Neural progenitor cell (in vitro differentiated cells): ENCODE measurements at places on chromosomes 1 and 21.
A peak's percentile ranks its signal among the peaks of the same experiment; 100 is the strongest.

DNA sequence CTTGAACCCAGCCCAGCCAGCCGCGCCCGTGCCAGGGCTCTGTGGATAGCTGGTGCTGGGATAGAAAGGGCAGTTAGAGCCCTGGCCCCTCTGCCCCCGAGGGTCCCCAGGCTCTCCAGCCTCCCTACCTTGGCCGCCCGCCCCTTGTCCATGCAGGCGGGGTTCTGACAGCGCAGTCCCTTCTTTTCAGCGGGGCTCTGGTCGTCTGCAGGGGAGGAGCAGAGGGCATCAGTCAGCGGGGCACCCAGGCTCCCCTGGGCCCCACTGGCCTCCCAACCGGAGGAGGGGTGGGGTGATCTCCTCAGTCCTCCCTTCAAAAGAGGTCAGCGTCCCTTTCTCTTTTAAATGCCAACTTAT, 4.9 kb upstream of the PLEKHG5 start:
- DNase-seq: peak; percentile 44
- H3K27ac ChIP-seq: no peak overlapping the region
- H3K4me1 ChIP-seq: peaks cover 25% of the 10 kb centered on the region
- no peaks in the 10 kb centered on the region for H3K36me3 ChIP-seq

GRCh38 chr1:18100491-18101063, 7.0 kb upstream of the IGSF21 start:
- no peaks in the 10 kb centered on the region for H3K36me3 ChIP-seq
- H3K27me3 ChIP-seq: peaks cover 21% of the 10 kb centered on the region
- no peak overlapping the region for H3K27ac ChIP-seq
- H3K4me3 ChIP-seq: no peak overlapping the region
- DNase-seq: peak; percentile 65

GRCh38 chr1:171434717-171435346, 50.5 kb upstream of the PRRC2C start:
- peaks cover 26% of the 10 kb centered on the region for H3K4me1 ChIP-seq
- H3K27me3 ChIP-seq: no peaks in the 10 kb centered on the region
- no peak for DNase-seq
- H3K36me3 ChIP-seq: no peaks in the 10 kb centered on the region

GRCh38 chr1:8517661-8518489, 200.0 kb downstream of the SLC45A1 start:
- peaks cover 22% of the 10 kb centered on the region for H3K4me1 ChIP-seq
- DNase-seq: no peak
- H3K27ac ChIP-seq: peak overlapping the region; percentile 55
- no peaks in the 10 kb centered on the region for H3K36me3 ChIP-seq
- no peaks in the 10 kb centered on the region for H3K27me3 ChIP-seq

GRCh38 chr1:225424562-225425200, 3.2 kb downstream of the LBR start:
- H3K27ac ChIP-seq: no peak overlapping the region
- no peak for DNase-seq
- H3K4me3 ChIP-seq: peak overlapping the region; percentile 86
- H3K27me3 ChIP-seq: peaks cover 7% of the 10 kb centered on the region
- peaks cover 18% of the 10 kb centered on the region for H3K4me1 ChIP-seq

DNA sequence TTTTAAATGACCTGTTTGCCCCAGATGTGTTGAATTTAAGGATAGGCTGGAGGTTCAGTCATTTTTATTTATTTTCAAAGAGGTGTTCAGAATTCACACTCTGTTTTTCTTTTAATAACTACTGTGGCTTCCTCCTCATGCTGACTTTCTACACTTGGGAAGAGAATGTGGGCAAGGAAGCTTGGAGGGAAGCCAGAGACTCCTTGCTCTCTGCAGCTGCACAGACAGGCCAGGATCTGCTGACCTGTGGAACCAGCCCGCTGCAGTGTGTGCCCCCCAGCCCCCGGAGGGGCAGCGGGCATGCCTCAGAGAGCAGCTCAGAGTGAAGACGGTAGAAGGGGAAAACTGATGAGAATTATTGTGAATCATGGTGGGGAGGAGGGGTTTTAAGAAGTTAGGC, 16.9 kb downstream of the MGST3 start:
- H3K4me3 ChIP-seq: no peak overlapping the region
- no peak for DNase-seq
- H3K36me3 ChIP-seq: no peaks in the 10 kb centered on the region
- no peaks in the 10 kb centered on the region for H3K27me3 ChIP-seq
- H3K27ac ChIP-seq: no peak overlapping the region
- no peaks in the 10 kb centered on the region for H3K4me1 ChIP-seq

DNA sequence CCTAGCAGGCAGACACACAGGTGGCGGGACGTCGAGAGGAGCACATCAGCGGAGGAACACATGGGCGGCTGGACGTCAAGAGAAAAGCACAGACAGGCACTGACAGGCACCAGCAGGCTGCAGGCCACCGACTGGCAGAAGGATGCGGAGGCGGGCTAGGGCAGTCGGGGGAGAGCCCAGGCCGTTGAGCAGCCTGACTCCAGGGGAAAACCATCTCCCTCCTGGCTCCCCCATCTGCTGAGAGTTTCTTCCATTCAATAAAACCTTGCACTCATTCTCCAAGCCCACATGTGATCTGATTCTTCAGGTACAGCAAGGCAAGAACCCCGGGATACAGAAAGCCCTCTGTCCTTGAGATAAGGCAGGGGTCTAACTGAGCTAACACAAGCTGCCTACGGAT, 25.5 kb downstream of the B3GALT5 start:
- no peak overlapping the region for H3K4me3 ChIP-seq
- DNase-seq: no peak
- H3K27me3 ChIP-seq: no peaks in the 10 kb centered on the region
- no peaks in the 10 kb centered on the region for H3K36me3 ChIP-seq
- H3K27ac ChIP-seq: no peak overlapping the region

DNA sequence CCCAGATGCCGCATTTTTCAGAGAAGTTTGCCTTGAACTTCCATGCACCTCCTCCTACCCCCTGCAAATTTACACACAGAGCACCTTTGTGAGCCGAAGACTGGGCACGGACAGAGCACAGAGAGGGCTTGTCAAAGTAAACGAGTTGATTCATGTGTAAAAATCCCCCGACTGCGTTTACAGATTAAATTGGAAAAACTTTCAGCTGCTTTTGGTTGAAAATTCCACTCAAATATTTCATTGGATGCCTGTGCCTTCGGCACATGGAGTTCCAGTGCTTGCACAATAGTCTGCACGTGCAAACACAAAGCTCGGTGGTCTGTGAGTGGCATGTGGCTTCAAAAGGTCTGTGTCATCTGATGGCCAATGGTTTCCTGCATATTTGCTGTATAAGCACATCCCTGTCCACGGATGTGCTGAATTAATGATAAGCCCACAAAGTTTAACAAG, 177.5 kb downstream of the SETD4 start:
- H3K4me1 ChIP-seq: no peaks in the 10 kb centered on the region
- H3K27me3 ChIP-seq: no peaks in the 10 kb centered on the region
- H3K36me3 ChIP-seq: no peaks in the 10 kb centered on the region
- DNase-seq: no peak

GRCh38 chr1:202807451-202807925, 733 bp downstream of the KDM5B start:
- H3K27ac ChIP-seq: peak overlapping the region; percentile 74
- H3K36me3 ChIP-seq: no peaks in the 10 kb centered on the region
- H3K4me3 ChIP-seq: peak overlapping the region; percentile 96
- peak; percentile 58 for DNase-seq
- H3K4me1 ChIP-seq: peaks cover 56% of the 10 kb centered on the region

- no peaks in the 10 kb centered on the region for H3K36me3 ChIP-seq
- H3K4me1 ChIP-seq: peaks cover 9% of the 10 kb centered on the region
- no peak overlapping the region for H3K27ac ChIP-seq
- no peak for DNase-seq
- no peak overlapping the region for H3K4me3 ChIP-seq
- H3K27me3 ChIP-seq: no peaks in the 10 kb centered on the region
Measured at GRCh38 chr1:117511273-117511672, 94.6 kb upstream of the TENT5C start.

DNA sequence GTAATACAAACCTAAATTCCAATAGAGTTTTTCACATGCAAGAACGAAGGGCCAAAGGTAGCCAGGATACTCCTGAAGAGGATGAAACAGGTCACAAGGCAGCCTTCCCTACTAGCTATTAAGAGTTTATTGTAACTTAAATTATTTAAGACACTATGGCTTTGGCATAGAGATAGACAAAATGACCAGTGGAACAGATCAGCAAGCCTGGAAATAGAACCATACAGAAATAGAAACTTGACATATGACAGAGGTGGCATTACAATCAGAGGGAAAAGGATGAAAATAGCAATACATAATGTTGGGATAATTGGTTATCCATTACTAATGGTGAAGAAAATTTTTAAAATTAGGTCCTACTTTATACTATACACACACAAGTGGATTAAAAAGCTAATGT, 16.5 kb downstream of the GFI1 start:
- no peaks in the 10 kb centered on the region for H3K36me3 ChIP-seq
- H3K27ac ChIP-seq: no peak overlapping the region
- H3K27me3 ChIP-seq: peaks cover 29% of the 10 kb centered on the region
- no peaks in the 10 kb centered on the region for H3K4me1 ChIP-seq
- DNase-seq: no peak

DNA sequence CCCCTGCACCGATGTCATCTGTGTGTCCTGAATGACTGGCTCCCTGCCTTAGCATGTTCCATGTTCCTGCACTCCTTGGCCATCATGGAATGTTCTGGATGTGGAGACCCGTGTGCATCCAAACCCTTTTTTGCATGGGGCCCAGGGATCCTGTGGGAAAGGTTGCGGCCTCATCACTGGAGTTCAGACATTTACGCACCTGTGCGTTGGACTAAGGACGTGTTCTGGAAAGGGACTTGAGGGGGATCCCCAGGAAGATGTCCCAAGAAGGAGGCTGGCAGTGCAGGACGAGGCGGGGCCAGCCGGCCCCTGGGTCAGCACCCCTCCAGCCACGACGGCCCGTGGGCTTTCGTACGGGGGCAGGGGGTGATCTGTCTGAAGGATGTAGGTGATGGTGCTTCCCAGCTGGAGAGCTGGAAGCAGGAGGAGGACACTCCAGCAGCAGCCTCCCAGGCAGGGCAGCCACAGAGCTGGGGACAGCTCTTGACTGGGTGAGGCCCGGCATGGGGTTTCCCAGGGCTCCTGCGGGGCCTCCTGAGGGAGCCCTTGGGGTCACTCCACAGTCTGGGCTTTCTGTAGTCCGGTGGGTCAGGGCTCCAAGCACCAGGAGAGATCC, 67.2 kb downstream of the SCCPDH start:
- no peaks in the 10 kb centered on the region for H3K27me3 ChIP-seq
- no peaks in the 10 kb centered on the region for H3K36me3 ChIP-seq
- DNase-seq: no peak
- H3K4me1 ChIP-seq: peaks cover 23% of the 10 kb centered on the region

DNA sequence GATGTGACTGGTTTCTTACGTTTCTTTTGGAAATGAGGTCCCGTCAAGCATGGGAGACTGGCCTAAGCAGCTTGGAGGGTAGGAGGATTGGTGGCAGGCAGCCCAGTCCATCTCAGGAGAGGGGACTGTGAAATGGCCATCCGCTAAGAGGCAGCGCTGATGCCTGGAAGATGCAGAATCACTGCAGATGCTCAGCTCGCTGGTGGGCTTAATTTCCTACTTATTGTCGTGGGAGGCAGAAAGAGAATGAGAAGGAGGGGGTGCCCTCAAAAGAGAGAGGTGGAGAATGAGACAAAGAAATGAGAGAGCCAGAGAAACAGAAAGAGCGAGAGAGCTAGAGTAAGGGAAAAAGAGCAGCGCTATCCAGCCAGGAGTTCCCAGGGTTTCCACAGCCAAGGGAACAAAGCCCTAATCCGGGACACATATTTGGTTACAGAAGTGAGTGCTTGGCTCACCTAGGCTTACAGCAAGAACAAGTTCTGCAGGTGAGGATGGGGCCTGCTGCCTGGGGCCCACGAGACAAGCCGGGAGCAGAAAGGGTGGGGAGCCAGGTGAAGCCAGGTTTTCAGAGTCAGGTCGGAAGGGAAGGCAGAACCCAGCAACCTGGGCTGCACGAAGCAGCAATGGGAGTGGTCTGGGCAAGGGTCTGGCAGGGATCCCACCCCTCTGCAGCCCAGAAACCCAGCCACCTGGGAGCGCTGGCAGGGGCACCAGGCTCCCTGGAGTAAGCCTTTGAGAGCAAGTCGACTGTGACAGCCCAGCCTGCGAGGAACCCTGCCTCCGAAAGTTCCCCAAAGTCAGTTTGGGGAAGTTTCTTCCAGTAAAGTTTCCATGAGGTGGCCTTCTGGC, 5.8 kb downstream of the ECE1 start:
- H3K4me3 ChIP-seq: no peak overlapping the region
- peak; percentile 65 for DNase-seq
- no peaks in the 10 kb centered on the region for H3K36me3 ChIP-seq
- no peak overlapping the region for H3K27ac ChIP-seq
- peaks cover 100% of the 10 kb centered on the region for H3K27me3 ChIP-seq
- H3K4me1 ChIP-seq: peaks cover 18% of the 10 kb centered on the region

GRCh38 chr1:213572912-213573647, 414.7 kb upstream of the PROX1 start:
- H3K4me3 ChIP-seq: no peak overlapping the region
- no peaks in the 10 kb centered on the region for H3K27me3 ChIP-seq
- no peaks in the 10 kb centered on the region for H3K36me3 ChIP-seq
- no peak for DNase-seq

GRCh38 chr1:94532077-94532476, 9.5 kb downstream of the F3 start:
- DNase-seq: no peak
- no peak overlapping the region for H3K27ac ChIP-seq
- H3K4me3 ChIP-seq: no peak overlapping the region
- H3K4me1 ChIP-seq: peaks cover 17% of the 10 kb centered on the region

GRCh38 chr1:2271841-2272655, 43.9 kb downstream of the SKI start:
- H3K27ac ChIP-seq: peak overlapping the region; percentile 98
- H3K36me3 ChIP-seq: no peaks in the 10 kb centered on the region
- H3K4me1 ChIP-seq: peaks cover 55% of the 10 kb centered on the region
- no peaks in the 10 kb centered on the region for H3K27me3 ChIP-seq
- DNase-seq: peak; percentile 90
- H3K4me3 ChIP-seq: peak overlapping the region; percentile 31

GRCh38 chr1:38815903-38816627, 43.5 kb downstream of the RRAGC start:
- no peak overlapping the region for H3K27ac ChIP-seq
- no peak for DNase-seq
- peaks cover 19% of the 10 kb centered on the region for H3K4me1 ChIP-seq
- H3K27me3 ChIP-seq: peaks cover 79% of the 10 kb centered on the region
